Activated naive CD8-positive, alpha-beta T cell treated with anti-CD3 and anti-CD28 coated beads, Interleukin-2, amount 10 ng/mL, durations not matched to agents 7 days and 5 days (primary cell): ENCODE measurements at places on chromosomes 4 and X. TPM values are rescaled to one million over a fixed set of nuclear protein-coding genes. Genes with fewer than 3 reads are reported as not detected.

Gene FAT4
- total RNA-seq: 0.03 TPM

Gene EVC2
- 0.68 TPM for total RNA-seq

Gene COX18
- 14.0 TPM for total RNA-seq

Gene PIM2
- 63.2 TPM for total RNA-seq

Gene NKX3-2
- not detected for total RNA-seq

- no peaks in the 10 kb centered on the region for H3K36me3 ChIP-seq
- H3K27ac ChIP-seq: no peak overlapping the region
- H3K4me3 ChIP-seq: no peak overlapping the region
- no peak for DNase-seq
Observed at GRCh38 chrX:41036668-41037326, 48.4 kb upstream of the USP9X start.

DNA sequence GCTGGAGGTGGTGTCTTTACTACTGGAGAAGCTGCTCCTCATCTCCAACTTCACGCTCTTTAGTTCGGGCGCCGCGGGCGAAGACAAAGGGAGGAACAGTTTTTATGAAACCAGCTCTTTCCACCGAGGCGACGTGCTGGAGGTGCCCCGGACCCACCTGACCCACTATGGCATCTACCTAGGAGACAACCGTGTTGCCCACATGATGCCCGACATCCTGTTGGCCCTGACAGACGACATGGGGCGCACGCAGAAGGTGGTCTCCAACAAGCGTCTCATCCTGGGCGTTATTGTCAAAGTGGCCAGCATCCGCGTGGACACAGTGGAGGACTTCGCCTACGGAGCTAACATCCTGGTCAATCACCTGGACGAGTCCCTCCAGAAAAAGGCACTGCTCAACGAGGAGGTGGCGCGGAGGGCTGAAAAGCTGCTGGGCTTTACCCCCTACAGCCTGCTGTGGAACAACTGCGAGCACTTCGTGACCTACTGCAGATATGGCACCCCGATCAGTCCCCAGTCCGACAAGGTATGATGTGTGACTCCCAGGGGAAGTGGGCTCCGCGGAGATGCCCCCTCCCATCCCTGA lies 634 bp downstream of the LRAT start:
- H3K4me1 ChIP-seq: peaks cover 10% of the 10 kb centered on the region
- H3K27ac ChIP-seq: no peak overlapping the region
- DNase-seq: no peak
- H3K4me3 ChIP-seq: peak overlapping the region; percentile 81
- H3K36me3 ChIP-seq: no peaks in the 10 kb centered on the region

DNA sequence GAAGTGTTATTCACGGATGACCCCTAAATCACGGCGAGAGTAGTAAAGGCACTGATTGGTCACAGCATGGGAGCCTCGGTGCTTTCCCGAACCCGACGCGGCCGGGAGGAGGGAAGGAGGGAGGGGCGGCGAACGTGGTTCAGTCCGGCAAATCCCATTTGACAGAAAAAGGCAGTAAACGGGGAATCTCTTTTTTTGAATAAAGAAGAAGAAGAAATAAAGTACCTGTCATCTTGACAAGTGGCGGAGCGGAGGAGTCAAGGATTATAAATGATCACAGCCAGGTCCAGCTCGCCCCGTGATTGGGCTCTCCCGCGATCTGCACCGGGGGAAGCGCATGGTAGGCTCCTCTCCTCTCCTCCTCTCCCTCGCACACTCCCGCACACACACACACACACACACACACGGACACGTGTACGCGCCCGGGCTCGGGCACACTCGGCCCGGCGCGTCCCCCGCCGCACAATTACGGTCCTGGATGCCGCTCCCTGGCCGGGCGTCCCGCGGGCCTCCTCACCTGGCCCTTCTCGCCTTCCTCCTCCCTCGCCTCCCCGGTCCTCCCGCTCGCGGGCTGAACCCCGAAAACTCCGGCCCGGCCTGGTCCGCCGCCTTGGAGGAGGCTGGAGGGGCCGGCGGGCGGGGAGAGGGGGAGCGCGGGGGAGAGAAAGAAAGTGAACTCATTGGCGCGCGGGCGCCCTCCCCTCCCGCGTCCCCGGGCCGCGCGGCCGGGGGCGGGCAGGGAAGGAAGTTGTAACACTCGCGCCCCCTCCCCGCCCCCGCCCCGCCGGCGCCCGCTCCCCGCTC lies 99.2 kb upstream of the TENM3 start:
- H3K27ac ChIP-seq: peak overlapping the region; percentile 48
- peaks cover 73% of the 10 kb centered on the region for H3K27me3 ChIP-seq
- peak overlapping the region; percentile 69 for H3K4me3 ChIP-seq
- H3K36me3 ChIP-seq: peaks cover 2% of the 10 kb centered on the region
- DNase-seq: peak; percentile 39

GRCh38 chr4:145217349-145217748 lies 37.0 kb upstream of the OTUD4 start:
- peaks cover 2% of the 10 kb centered on the region for H3K4me1 ChIP-seq
- peaks cover 9% of the 10 kb centered on the region for H3K27me3 ChIP-seq
- no peak overlapping the region for H3K27ac ChIP-seq
- no peak for DNase-seq
- no peak overlapping the region for H3K4me3 ChIP-seq

DNA sequence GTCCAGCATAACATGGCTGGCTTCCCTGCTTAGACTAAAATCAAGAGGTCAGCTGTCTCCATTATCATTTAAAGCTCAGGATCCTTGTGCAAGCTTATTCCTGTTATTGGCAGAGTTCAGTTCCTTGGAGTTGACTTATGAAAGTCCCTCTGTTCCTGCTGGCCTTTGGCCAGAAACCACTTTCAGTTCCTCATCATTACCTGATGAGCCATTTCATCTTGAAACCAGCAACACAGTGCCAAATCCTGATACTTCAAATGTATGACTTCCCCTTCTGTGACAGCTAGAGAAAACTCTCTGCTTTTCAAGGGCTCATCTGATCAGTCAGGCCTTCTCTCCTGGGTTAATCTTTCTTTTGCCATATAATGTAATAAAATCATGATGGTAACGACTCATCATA lies 110.6 kb upstream of the FSTL5 start:
- DNase-seq: no peak
- no peaks in the 10 kb centered on the region for H3K27me3 ChIP-seq
- H3K4me3 ChIP-seq: no peak overlapping the region
- no peak overlapping the region for H3K27ac ChIP-seq
- H3K4me1 ChIP-seq: no peaks in the 10 kb centered on the region
